ENCODE measurements at places on chromosomes 6 and 20.

- DNase-seq, result no peak
These were observed 1.0 kb downstream of the CCN2 start for GRCh38 chr6:131949909-131950766.

DNA sequence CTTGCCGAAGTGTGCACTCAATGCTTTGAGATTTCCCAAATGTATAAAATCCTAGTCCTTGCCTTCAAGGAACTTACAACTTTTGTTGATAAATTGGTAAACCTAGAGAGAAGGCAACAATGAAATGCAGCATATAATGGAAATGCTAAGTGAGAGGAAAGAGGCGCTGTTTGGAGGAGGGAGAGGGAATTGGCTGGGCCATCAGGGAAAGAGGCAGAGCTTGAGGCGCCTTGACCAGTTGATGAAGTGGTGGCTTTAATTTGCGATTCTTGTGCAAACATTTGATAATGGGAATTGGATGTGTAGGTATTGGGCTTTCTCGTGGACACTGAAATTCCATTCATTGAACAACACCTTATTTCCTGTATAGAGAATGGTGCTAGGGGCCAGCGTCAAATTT is 1.9 kb upstream of the CDYL start:
- no peak for DNase-seq

DNA sequence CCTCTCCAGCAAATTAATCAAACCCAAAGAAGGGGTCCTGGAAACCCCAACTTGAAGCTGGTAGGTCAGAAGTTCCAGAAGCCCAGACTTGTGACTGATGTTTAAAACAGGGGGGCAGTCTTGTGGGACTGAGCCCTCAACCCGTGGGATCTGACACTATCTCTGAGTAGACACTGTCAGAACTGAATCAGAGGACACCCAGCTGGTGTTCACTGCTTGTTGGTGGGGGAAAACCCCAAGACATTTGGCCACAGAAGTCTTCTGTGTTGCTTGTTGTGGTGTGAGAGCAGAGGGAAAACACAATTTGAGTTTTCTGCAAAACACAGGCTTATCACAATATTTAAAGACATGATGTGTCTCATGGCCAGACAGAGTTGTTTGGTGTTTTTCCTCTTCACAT is 29.9 kb downstream of the KIF13A start:
- no peak for DNase-seq

DNA sequence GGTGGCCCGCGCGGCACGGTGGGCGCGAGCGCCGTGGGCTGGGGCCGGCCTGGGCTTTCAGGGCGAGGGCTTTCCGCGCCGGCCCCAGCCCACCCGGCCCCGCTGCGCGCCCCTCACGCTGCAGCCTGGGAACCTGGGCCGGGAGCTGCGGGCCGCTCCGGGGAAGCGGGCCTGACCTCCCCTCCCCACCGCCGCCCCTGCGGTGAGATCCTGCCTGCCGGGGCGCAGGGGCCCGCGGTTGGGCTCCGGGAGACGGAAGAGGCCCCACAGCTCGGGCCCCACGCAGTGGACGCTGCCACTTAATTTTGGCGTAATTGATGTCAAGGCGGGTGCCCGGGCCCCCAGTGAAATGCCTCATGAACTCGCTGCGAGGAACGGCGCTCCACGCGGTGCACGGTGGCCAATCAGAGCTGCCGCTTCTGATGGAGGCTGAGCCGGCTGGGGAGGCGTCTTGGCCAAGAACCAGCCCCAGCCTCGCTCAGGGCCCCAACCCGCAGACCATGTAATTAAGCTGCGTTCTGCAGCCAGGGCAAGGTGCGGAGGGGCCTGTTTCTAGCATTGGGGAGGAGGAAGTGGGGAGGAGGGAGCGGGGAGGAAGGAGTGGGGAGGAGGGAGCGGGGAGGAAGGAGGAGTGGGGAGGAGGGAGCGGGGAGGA is 96.1 kb upstream of the BHLHE23 start:
- DNase-seq, result peak; percentile 74

DNA sequence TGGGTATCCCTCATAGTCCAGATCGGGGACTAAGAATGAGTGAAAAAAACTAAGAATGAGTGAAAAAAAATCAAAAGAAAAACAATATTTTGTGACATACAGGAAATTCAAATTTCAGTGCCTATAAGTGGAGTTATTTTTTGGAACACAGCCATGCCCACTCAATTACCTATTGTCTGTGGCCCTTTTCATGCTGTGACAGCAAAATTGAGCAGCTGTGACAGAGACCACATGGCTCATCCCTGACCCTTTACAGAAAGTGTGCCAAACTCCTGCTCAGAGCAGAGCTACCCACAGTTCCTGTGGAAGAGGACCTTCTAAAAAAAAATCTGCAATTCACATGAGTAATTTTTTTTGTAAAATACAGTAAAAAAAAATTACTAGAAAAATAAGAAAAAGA is 1.4 kb downstream of the NCR2 start:
- DNase-seq, result no peak

- DNase-seq, result no peak
These were observed 26.3 kb upstream of the ETV7 start for GRCh38 chr6:36413489-36414480.
